ENCODE measurements at places on chromosomes 2 and 18. TPM values are rescaled to one million over a fixed set of nuclear protein-coding genes. Genes with fewer than 3 reads are reported as not detected.

DNA sequence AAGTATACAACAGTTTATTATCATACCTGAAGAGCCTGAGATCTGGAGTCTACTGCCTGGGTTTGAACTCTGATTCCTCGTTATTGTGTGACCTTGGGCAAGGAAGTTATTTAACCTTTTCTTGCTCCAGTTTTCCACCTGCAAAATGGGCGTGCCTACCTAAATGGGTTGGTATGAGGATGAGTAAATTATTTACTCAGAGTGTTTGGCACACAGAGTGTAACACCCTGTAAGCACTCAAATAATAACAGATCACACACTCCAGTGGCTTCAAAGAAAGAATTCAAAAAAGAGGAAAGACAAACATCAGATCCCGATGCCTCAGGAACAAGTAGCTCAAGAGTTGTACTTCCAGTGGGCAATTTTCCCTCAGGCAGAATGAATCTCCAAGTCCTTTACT, 2.4 kb downstream of the SRD5A2 start:
- no peak for DNase-seq

Gene MAL
- not detected for total RNA-seq

- peak; percentile 36 for DNase-seq
These were observed 62.3 kb upstream of the CCDC195 start for GRCh38 chr2:224778474-224778877.

DNA sequence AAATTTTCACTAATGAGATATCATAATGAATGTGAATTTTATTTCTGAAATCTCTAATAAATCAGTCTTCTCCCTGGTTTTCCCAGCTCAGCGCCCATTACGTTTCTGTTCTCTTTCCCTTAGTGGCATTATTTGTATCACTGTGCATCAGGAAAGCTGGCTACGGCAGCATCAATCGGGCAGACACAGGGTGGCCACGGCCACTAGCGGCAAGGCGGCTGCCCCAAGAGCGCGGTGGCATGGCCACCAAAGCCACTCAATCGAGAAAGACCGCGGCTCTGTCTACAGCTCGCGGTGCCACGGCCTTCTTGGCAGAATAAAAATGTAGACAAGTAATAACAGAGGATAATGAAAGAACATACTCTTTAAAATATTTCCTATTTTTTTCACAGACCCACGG, 168.0 kb downstream of the RPIA start:
- no peak for DNase-seq

GRCh38 chr2:210203558-210203957, 21.7 kb downstream of the ACADL start:
- DNase-seq, result no peak

- DNase-seq, result no peak
These were observed 1508.7 kb upstream of the TMEFF2 start for GRCh38 chr2:193703411-193703810.

DNA sequence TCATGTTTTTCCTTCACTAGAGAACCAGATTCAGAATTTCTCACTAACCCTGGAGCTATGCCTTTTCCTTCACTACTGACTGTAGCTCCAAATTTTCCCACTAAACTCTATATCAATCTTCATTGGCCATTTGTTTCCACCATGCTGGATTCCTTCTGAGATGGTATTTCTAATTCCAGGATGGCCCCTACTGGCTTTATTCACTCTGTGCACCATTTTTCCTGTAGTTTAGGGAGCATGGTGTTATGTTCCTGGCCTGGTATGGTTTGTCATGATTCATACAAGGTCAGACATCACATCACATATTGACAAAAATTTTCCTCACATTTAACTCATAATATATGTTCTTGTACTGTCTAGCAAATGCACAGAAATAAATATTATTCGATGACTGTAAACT, 229.2 kb upstream of the TFPI start:
- no peak for DNase-seq
